K562 (cell line): ENCODE measurements at places on chromosomes 7 and 10.

GRCh38 chr7:142914121-142914520 lies 19.4 kb downstream of the TRPV5 start:
- DNase-seq: no peak

DNA sequence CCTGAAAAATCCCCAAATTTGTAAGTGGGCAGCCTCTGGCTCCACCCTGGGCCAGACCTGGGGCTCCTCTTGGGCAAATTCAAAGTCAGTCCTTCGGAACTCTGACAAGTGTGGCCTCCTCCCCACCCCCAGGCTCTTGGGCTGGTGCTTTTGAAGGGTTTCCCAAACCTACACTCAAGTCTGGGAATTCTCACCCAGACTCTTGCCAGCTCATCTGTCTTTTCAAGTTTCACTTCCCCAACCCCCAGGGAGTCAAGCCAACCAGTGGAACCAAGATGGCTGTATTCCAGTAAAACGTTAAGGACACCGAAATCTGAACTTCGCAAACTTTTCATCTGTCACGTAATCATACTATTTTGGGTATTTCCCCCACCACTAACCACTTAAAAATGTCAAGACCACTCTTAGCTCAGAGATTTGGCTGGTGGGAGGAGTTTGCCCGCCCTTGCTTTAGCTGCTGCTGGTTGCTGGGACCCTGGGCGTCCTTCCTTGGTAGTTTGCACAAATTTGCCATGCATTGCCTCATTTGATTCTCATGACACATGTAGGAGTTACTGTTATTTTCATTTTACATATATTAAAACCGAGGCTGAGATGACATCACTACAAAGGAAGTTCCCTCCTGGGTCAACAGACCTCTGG lies 1.7 kb upstream of the MYO1G start:
- no peak for DNase-seq

- DNase-seq: no peak
Observed at GRCh38 chr10:49131507-49132361, 2.1 kb downstream of the FAM170B start.

GRCh38 chr7:43491984-43492383 lies 90.9 kb upstream of the STK17A start:
- DNase-seq: no peak

DNA sequence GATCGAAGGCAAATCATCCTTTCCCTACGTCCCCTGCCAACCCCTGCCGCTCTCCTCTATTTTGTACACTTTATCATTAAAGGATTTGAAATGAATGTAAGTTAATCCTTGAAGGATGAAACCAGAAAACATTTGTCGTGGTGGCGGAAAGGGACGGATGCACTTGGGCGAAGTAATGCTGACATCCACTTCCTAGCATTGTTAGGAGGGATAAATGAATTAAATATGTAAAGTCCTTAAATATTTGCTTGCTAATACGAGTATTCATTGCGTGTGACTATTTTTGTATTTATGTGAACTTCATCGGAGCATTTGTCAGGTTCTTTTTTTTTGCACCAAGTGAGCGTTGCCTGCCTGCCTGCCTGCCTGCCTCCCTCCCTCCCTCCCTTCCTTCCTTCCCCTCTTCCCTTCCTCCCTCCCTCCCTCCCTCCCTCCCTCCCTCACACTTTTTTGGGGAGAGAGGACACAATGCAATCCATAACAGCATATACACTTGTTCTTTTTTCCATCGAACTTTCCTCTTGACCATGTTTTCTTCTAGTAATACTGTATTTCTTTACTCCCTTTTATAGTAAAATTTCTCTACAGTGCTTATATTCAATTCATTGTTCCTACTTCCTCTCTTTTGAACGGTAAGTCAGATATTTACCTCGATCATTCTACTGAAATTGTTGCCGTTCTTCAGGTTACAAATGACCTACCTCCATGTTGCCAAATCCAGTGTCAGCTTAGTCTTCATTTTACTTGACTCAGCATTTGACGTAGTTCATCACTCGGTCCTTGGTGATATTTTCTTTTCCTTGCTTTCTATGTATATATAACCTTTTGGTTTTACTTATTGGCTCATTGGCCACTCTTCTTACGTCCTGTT lies 831 bp downstream of the CCDC7 start:
- peak; percentile 15 for DNase-seq

GRCh38 chr7:105808703-105809590 lies 67.5 kb downstream of the ATXN7L1 start:
- DNase-seq: peak; percentile 31

GRCh38 chr7:149869867-149870266 lies 3.9 kb upstream of the ATP6V0E2 start:
- no peak for DNase-seq
